ENCODE measurements at places on chromosomes 13 and 19.

DNA sequence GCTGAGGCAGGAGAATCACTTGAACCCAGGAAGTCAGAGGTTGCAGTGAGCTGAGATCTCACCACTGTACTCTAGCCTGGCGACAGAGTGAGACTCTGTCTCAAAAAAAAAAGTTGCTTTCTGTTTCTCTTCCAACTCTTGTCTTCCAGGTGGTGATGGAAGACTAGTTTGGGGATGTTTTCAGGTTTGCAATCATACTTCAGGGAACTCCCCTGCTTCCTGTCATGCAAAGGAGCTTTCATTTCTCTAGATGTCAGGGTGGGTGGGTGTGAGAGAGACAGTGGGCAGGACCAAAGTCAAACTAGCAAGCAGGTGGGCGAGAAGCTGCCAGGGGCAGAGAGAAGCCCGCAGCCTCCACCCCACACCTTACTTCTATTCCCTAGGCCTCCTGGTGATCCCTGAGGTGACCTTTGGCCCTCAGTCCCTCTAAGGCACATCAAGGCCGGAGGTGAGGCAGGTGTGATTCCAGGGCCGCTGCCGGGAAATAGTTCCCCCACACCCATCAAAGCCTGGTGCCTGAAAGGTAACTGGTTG lies 25.7 kb downstream of the CCNE1 start:
- DNase-seq = no peak

DNA sequence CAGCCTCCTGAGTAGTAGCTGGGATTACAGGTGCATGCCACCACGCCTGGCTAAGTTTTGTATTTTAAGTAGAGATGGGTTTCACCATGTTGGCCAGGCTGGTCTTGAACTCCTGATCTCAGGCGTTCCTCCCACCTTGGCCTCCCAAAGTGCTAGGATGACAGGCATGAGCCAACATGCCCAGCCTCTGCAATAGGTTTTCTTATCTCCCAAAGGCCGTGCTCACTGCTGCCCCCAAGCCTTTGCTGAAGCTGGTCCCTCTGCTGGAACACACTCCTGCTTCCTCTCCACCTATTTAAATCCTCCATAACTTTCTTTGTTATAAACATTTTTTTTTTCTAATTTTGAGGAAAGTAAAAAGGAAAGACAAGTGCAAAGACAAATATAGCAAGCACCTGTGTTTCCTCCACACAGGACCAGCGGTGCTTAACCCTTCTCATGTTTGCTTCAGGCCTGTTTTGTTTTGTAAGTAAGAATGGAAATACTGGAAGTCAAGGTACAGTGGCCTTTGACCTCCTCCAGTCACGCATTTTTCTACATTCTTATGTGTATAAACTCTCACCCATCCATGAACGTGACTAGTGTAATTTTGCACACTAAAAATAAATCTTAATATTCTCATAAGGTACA lies 14.5 kb upstream of the TNFAIP8L1 start:
- DNase-seq = peak; percentile 68

DNA sequence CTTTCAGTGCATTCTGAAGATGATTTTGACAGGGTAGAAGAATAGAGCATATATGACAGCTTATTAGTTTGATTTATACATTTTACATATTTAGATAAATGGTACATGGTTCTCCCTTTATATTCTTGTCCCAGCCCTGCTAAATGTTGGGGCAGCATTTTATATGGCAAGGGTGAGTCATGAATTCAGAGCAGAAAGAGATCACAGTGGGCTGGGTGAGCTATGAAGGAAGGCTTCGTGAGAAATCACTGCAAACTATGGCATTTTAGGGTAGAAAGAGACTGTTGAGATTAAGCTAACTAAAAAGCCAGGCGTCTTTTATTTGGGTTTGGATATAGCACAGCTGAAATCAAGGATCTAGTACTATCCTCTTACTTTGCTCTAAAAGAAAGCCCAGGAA lies 23.9 kb upstream of the METTL21C start:
- DNase-seq = no peak

- DNase-seq = no peak
Observed at GRCh38 chr19:54197121-54197520, 3.5 kb upstream of the RPS9 start.

DNA sequence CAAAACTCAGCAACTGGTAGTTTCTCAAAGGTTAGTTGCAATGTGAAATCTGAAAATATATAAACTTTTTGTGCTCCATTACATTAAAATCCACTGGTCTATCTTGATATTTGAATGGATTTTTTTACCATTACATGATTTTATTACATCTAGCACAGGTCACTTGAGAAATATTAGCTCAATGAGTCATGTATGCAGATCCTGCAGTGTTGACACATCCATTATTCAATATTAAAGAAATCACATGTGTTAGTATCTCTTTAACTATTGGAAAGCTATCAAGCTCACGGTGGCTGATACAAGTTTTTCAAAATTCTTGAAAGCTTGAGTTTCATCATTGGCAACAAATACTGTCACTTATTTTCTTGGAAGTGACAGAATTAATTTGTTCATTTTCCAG lies 373.9 kb upstream of the TSHZ3 start:
- DNase-seq = no peak

DNA sequence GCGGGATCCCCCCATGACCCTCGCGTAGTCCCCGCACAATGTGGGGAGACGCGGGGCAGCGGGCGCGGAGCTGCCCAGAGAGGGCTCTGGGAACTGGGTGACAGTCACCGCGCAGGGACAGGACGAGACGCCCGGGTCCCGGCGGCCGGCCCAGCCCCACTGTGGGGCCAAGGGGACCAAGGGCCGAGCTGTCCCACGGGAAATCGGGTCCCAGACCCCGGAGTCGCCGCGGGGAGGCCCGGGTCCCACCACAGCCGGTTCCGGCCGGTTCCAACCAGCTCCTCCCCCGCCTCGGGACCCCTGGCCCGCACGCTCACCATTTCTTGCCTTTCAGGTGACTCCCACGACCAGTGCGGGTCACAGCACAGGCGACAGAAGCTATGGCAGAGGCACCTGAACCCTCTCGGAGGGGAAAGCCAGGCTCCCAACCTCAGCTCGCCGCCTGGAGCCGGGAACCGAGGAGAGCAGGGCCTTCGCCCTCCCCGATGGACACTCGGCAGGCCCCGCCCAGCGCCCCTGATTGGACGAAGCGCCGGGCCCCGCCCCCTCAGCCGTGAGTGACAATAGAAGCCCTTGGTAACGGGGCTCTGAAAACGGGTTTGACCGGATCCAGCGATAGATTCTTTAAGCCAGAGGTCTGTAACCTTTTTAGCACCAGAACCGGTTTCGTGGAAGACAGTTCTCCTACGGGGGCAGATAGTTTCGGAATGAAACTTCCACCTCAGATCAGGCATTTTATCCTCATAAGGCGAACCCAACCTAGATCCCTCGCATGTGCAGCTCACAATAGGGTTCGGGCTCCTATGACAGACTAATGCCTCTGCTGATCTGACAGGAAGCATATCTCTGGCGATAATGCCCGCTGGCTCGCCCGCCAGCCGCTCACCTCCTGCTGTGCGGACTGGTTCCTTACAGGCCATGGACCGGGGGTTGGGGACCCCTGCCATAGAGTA lies at the start of gene ZNF433:
ZNF433 (minus strand) TSS at position 460 of the 953 bp plus-strand sequence; CDS start at position 320, 140 bp downstream.
- DNase-seq = peak; percentile 82

DNA sequence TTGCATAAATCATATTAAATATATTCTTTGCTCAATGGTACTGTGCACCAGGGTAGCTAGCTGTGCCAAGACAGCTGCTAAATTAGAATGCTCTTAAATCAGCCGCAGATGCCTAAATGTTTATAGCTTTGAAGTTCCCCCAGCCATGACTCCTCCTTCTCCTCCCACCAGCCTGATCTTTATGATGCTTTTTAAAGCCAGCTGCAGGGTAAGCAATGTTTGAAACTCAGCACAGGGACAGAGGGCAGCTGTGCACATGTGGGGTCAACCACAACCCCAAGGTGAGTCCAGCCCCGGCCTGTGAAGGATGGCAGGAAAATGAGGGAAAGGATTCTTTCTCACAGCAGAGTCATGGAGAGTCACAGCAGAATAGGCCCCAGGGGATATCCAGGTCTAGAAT lies 635.7 kb downstream of the UQCRFS1 start:
- DNase-seq = no peak

- no peak for DNase-seq
Observed at GRCh38 chr13:99296398-99296797, 10.8 kb downstream of the GPR183 start.

GRCh38 chr13:30314069-30314468 lies 6.7 kb upstream of the KATNAL1 start:
- no peak for DNase-seq

DNA sequence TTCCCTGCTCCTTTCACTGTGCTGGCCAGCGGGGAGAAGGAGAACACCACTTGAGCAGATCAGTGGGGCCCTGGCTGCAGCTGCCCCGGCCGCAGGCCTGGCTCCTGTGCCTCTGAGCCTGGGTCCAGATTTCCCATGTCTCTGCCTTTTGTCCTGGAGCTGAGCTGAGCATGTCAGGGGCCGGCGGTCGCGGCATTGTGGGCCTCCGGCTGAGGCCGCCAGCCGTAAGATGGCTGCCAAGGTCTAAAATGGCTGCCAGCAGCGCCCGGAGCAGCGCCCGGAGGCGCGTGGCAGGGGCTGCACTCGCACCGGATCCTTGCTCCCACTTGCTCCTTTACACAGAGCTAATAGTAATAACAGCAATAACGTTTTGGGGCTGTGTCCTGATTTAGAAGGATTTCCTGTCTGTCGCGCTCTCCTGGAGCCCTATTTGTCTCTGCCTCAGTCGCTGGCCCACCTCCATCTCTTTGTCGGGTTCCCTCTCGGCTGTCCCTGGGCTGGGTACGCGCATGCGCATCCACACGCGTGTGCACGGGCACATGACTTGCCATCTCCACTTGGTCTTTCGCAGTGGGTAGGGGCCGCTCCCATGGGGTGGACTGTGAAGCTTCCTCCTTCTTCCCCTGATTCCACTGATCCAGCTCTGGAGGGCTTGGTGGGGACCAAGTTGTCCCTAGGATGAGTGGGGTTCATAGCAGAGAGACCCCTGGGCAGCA lies 32.1 kb downstream of the LYL1 start:
- no peak for DNase-seq

DNA sequence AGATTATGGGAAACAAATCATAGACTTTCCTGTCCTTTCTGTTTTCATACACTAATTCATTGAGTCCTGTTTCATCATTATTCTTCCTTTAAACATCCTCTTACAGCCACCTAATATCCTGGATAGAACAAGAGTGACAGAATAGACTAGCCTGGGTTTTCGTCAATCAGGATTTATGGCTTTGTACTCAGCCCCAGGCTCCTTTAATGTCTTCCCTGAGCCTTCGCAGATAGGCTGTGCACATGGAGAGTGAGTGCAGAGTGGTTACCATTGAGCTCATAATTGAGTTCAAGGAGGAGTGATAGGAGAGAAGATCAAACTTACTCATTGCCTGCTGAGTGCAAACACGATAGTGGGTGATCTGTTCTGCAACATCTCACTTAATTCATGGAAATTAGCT lies 304.9 kb downstream of the TDRD3 start:
- no peak for DNase-seq

DNA sequence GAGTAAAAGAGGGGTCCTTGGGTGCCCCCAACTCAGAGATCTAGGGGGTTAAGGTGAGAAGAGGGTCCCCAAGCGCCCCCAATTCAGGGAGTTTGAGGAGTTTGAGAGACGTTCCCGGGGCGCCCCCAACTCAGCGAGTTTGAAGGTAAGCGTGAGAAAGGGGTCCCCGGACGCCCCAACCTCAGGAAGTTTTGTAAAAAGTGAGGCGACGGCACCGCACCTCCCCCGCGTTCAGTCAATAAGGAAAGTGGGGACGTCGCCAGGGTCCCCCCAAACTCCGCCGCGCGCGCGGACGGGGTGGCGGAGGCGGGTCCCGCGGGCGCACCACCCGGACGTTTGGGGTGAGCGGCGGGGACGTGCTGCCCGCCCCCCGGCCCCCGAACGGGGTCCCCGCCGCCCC lies 353 bp downstream of the RFX2 start:
- peak; percentile 35 for DNase-seq

DNA sequence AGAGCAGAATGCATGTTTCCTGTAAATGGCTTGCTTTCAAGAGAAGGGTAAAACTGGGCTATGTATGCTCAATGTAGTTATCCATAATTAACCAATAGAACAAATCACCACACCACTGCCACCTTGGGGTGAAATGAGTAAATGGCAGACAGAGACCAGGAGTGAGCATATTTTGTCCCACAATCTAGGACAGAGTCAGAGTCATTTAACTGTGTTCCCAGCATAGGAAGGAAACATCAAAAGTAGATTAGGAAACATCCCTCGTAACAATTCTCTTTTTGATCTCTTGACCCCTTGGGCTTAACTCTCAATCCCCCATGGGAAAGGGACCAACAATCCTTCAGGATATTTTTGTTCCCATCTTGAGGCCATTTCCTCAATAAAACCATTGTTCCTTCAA lies 224.8 kb downstream of the NHLRC3 start:
- peak; percentile 67 for DNase-seq

DNA sequence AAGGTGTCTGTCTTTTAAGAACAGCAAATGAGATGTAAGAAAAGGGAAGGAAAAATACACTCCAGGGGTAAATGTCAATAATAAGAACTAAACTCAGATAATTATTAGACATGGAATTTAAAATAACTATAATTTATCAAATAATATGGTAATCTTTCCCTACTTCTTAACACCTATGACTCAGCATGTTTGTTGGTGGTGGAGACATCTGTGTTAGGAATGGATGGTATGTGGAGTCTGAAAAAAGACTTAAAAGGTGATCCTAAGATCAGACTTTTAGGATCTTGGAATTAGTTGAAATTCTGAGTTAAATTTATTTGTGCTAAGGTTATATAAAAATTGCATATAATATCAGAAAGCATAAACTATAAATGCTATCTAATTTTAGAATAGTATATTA lies 915.1 kb downstream of the SLITRK5 start:
- no peak for DNase-seq

DNA sequence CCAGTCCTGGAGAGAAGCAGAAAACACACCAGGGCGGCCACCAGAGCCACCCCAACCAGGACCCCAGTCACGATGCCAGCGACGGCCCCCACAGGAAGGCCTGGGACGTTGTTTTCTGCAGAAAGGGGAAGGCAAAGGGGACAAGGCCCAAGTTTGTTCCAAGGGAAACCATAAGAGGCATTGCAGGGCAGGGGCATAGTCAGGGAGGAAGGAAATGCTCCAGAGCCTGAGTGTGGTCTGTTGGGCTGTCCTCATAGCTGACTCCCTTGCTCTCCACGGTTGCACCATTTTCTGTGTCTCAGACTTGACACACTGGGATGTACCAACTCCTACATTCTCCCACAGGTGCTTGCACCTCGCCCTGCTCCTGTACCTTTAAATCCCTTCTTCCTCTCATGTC lies 5.2 kb downstream of the CEACAM4 start:
- DNase-seq = no peak

Measured in NCI-H69 (cell line).